ENCODE measurements at places on chromosomes 16 and 17.

- no peaks in the 10 kb centered on the region for H3K36me3 ChIP-seq
- H3K27ac ChIP-seq = no peak overlapping the region
- H3K4me1 ChIP-seq = no peaks in the 10 kb centered on the region
- H3K4me3 ChIP-seq = no peak overlapping the region
Observed at GRCh38 chr17:34409352-34409751, 46.3 kb upstream of the CCL1 start.

GRCh38 chr16:23949630-23950290 lies 114.0 kb downstream of the PRKCB start:
- no peaks in the 10 kb centered on the region for H3K27me3 ChIP-seq
- H3K4me3 ChIP-seq = no peak overlapping the region
- H3K4me1 ChIP-seq = peaks cover 22% of the 10 kb centered on the region
- H3K27ac ChIP-seq = no peak overlapping the region
- H3K36me3 ChIP-seq = no peaks in the 10 kb centered on the region
- DNase-seq = no peak

DNA sequence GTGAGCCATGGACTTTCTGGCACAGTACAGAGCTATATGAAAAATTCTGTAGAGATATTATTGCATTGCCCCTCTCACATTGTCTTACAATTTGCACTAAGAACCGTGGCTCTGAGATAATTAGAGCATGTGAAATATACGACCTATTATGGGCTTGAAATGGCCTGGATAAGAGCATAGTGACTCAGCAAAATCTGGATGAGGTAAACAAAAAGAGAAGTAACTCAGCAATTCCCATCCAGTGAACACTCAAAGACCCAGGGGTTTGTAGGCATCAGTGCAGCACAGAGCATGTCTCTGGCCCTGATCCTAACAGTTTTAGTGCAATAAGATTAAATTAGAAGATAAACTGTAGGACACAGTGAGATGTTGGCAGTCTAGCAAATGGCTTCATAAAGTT lies 317.2 kb upstream of the MYOCD start:
- DNase-seq = no peak
- no peaks in the 10 kb centered on the region for H3K27me3 ChIP-seq
- no peaks in the 10 kb centered on the region for H3K4me1 ChIP-seq
- H3K36me3 ChIP-seq = no peaks in the 10 kb centered on the region
- H3K27ac ChIP-seq = no peak overlapping the region

DNA sequence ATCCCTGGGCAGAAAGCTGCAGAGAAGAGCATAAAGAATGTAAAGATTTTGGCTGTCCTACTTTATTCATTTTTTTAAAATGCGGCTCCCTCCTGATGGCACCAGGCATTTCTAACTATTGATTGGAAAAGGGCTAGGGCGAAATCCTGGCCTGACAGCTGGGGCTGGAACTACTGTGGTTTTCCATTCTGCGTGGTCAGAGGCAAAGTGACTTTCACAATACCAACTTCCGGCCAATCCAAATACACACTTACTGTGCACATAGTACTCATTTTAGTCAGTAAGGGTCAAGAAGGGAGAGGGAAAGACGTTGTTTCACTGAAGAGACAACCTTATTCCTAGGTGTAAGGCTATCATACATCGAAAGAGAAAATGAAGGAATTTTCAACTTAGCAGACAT lies 113.8 kb upstream of the PMFBP1 start:
- H3K4me3 ChIP-seq = no peak overlapping the region
- no peaks in the 10 kb centered on the region for H3K36me3 ChIP-seq
- H3K27me3 ChIP-seq = no peaks in the 10 kb centered on the region
- no peaks in the 10 kb centered on the region for H3K4me1 ChIP-seq
- no peak overlapping the region for H3K27ac ChIP-seq
- DNase-seq = no peak

DNA sequence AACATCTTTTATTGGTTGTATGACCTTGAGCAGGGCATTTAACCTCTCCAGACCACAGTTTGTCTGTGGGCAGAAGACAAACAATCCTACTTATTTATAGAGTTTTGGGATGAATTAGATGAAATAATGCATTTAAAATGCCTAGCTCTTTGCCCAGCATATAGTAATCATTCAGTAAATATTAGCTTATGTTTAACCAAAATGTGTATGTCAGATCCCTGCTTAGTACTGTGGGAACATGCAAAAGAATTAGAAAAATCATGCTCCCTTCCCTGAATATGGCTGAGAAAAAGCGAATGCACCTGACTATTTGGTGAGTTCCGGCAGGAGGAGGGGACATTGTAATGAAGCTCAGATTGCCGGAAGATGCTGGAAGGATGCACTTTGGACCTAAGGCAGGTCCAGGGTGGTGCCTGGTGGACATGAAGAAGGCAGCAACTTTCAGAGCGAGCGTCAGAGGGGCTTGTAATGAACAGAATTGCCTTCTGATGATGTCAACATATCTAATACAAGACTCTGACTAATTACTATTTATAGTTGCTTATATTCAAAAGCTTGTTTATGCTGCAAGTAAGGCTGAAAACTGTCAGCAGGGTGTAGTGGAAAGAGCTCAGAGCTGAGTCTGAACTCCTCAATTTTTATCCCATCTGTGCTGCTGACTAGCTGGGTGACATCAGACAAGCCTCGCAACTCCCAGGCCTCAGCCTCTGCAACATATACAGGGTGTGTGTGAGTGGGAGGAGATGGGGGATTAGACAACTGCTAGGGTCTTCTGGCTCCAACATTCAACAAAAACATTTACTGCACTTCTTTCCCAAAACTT lies 221.2 kb downstream of the PRKCA start:
- DNase-seq = no peak
- H3K27me3 ChIP-seq = no peaks in the 10 kb centered on the region
- peak overlapping the region; percentile 78 for H3K27ac ChIP-seq
- no peak overlapping the region for H3K4me3 ChIP-seq

DNA sequence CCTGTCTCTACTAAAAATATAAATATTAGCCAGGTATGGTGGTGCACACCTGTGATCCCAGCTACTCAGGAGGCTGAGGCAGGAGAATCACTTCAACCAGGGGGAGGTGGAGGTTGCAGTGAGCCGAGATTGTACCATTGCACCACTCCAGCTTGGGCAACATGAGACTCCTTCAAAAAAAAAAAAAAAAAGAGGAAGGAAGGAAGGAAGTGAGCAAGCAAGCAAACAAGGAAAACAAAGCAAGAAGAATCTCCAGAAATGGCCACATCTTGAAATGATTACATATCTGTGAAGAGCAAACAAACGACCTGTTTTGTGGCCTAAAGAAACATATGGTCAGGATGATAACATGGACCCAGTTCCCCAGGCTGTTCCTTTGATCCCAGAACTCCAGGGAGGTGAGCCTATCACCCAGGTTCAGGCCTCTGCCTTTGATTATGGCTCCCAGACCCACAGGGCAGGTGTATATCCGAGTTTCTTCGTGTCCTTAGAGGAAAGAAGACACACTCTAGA lies 8.9 kb downstream of the ACOX1 start:
- H3K4me1 ChIP-seq = no peaks in the 10 kb centered on the region
- no peak for DNase-seq
- H3K36me3 ChIP-seq = peaks cover 41% of the 10 kb centered on the region

DNA sequence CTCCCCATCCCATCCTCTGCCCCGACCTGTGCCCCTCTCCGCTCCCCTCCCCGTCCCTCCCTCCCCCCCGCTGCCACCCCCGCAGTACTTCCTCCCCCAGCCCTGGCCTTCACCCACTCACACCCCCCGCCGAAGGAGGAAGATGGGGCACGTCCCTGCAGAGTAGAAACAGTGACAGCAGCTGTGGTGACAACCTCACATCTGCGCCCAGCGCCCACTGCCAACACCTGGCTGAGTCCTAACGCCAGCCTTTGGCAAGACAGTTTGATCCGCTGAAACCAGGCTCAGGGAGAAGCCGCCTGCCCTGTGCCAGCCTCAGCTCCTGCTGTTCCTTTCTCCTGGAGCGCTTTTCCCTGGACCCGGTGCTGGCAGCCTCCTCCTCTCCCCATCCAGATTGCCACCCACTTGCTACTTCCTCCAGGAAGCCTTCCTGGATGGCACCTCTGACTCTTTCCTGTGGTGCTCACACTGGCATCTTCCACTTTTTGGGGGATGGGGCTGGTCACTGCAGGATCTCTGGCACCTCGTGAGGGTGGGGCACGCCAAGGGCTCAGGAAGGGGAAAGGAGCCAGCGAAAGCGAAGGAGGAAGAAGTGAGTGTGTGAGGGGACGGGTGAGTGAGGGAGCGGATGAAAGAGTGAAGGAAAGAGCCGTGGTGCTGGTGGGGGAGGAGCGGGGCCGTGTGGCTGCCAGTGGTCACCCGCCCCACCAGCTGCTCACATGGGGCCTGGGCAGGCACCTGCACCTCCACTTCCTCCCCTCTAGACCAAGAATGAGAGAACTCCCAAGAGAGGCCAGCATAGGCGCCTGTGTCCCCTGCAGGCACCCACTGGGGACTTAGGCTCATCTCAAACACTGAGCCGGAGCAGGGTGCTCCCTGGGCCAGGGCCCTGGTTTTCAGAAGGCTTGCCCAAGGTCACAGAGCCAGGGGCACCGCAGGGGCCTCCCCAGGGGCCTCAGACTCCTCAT lies 27.0 kb downstream of the ZFPM1 start:
- peaks cover 39% of the 10 kb centered on the region for H3K36me3 ChIP-seq
- H3K27ac ChIP-seq = no peak overlapping the region
- no peaks in the 10 kb centered on the region for H3K27me3 ChIP-seq
- no peak for DNase-seq
- peaks cover 41% of the 10 kb centered on the region for H3K4me1 ChIP-seq

- no peak overlapping the region for H3K27ac ChIP-seq
- peaks cover 20% of the 10 kb centered on the region for H3K4me1 ChIP-seq
- no peaks in the 10 kb centered on the region for H3K36me3 ChIP-seq
- no peak for DNase-seq
- no peak overlapping the region for H3K4me3 ChIP-seq
Observed at GRCh38 chr16:87046235-87046634, 271.0 kb downstream of the C16orf95 start.

- no peaks in the 10 kb centered on the region for H3K27me3 ChIP-seq
- H3K4me3 ChIP-seq = no peak overlapping the region
- peaks cover 9% of the 10 kb centered on the region for H3K36me3 ChIP-seq
- no peak overlapping the region for H3K27ac ChIP-seq
- DNase-seq = no peak
Observed at GRCh38 chr17:45904866-45905265, 10.5 kb downstream of the MAPT start.

DNA sequence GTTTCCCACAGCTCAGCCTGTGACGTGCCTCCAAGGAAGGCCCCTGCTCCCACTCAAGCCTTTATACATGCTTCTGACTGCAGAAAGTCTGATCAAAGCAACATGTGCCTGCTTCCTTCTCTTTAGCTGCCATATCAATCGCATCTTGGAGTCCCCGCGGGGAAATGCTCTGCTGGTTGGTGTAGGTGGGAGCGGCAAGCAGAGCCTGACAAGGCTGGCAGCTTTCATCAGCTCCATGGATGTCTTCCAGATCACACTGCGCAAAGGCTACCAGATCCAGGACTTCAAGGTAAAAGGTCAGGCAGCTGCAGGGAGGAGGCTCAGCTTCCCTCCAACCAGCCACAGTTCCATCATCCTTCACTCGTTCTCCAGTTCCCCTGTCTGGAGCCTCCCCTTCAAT lies 189.7 kb downstream of the ZNF18 start:
- H3K4me3 ChIP-seq = no peak overlapping the region
- no peak for DNase-seq
- H3K4me1 ChIP-seq = no peaks in the 10 kb centered on the region
- no peaks in the 10 kb centered on the region for H3K36me3 ChIP-seq
- no peaks in the 10 kb centered on the region for H3K27me3 ChIP-seq

DNA sequence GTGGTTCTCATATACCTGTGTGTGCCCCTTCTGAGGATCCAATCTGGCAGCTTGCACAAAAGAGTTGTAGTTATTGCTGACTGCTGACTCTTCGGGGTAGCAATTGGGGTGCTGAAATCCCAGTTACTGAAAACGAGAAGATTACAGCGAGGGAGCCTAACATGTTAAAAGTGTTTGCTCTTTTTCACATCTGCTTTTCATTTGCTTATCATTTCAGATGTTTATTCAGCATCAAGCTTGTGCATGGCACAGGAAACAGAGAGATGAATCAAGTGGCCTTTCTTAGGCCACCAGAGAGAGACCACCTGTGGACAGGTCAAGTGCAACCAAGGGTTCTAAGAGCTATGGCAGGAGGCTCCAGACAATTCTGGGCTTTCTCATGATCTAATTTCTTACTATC lies 16.9 kb downstream of the DHRS7B start:
- H3K27ac ChIP-seq = no peak overlapping the region
- H3K27me3 ChIP-seq = no peaks in the 10 kb centered on the region
- no peaks in the 10 kb centered on the region for H3K36me3 ChIP-seq
- no peak for DNase-seq
- no peaks in the 10 kb centered on the region for H3K4me1 ChIP-seq

DNA sequence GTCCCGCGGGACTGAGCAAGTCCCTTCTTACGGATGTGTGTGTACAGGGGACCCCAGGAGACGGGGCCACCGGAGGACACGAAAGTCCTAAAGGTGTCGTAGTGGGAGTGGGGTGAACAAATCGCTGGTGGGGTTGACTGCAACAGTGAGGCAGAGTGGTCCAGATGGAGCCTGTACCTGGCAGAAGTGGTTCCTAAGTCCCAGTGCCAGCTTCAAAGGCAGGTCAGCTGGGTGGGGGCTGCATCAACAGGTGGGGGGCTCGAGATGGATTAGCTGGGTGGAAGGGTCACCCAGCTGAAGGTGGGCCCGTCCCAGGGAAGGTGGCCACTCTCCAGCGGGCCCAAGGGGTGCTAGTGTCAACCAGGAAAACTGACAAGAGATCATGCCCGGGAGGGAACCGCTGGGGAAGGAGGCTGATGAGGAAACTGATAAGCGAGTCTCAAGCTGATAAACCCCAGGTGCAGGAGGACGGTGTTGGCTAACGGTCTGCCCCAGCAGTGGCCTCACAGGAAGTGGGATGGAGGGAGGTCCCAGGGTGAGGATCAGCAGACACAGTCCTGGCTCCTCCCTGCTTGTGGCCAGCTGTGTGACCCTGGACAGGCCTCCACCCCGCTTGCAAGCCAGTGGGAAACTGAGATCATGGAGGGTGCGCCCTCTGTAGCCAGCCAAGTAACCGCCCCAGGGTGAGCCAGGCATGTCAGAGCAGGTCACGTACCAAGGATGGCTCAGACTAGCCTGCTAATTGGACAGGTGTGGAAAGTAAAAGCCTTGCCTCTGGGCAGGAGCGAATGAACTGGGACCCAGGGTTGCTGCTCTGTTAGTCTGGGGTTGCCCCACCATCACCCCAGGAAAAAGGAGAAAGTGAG lies 1.0 kb downstream of the ORAI3 start:
- peak overlapping the region; percentile 76 for H3K4me3 ChIP-seq
- no peaks in the 10 kb centered on the region for H3K27me3 ChIP-seq
- peak overlapping the region; percentile 92 for H3K27ac ChIP-seq
- no peak for DNase-seq

- H3K4me1 ChIP-seq = no peaks in the 10 kb centered on the region
- H3K27ac ChIP-seq = peak within 1 kb of the TSS; percentile 91
- H3K4me3 ChIP-seq = peak within 1 kb of the TSS; percentile 88
- peak; percentile 95 for DNase-seq
- H3K27me3 ChIP-seq = no peaks in the 10 kb centered on the region
- no peaks in the 10 kb centered on the region for H3K36me3 ChIP-seq
Observed at GRCh38 chr16:53434377-53435065, at the start of gene RBL2. RBL2 (plus strand) TSS chr16:53434471; CDS start chr16:53434557, 86 bp downstream.

- H3K27ac ChIP-seq = peak overlapping the region; percentile 70
- H3K36me3 ChIP-seq = no peaks in the 10 kb centered on the region
- peaks cover 9% of the 10 kb centered on the region for H3K27me3 ChIP-seq
- DNase-seq = no peak
- no peak overlapping the region for H3K4me3 ChIP-seq
- H3K4me1 ChIP-seq = peaks cover 17% of the 10 kb centered on the region
Observed at GRCh38 chr17:48523010-48523409, 7.8 kb downstream of the HOXB1 start.

Data from spinal cord (tissue), 10 donors.